ENCODE measurements at places on chromosomes 3 and 15. TPM values are rescaled to one million over a fixed set of nuclear protein-coding genes. Genes with fewer than 3 reads are reported as not detected.

MFAP1 gene
- polyA plus RNA-seq = 3.7 TPM

MBD4 gene
- 25.6 TPM for polyA plus RNA-seq

GOLGA8Q gene
- polyA plus RNA-seq = not detected

ZBBX gene
- polyA plus RNA-seq = not detected

SEMA5B gene
- polyA plus RNA-seq = not detected

SH2D7 gene
- not detected for polyA plus RNA-seq

RLBP1 gene
- polyA plus RNA-seq = not detected

DISP2 gene
- not detected for polyA plus RNA-seq

DNA sequence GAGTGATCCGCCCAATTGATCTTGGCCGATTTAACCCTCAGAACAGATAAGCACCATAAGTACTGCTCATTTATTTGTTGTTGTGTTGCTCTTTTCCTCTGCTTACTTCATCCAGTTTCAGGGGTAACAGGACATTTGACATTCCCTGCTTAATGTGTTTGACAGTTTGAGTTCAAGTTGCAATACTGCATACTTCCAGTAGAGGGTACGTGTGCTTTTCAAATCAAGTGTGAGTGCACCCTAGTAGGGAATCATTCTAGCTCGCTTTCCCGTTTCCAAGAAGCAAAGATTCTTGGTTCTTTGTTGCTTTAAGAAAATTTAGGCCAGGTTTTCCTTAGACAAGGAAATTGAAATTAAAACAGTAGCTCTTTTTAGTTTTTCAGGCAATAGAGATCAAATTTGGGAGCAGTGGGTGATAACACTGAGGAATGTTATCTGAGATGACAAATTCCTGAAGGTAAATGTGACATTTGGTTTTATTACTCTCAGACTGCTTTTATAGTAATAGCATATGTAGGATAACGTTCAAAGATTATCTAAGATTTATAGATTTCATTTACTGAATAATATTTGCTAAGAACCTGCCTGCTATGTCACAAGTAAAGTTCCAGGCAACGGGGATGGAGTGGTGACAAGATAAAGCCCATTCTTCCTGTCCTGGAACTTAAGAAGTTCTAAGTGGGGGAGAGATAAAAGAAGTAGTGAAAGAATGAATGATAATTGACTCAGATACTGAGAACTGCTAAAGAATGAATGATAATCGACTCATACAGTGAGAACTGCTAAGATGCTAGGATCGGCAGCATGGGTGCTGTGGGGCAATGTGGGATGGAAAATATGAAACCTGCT lies 73.3 kb downstream of the SYNPR start:
- peak; percentile 36 for DNase-seq

DNA sequence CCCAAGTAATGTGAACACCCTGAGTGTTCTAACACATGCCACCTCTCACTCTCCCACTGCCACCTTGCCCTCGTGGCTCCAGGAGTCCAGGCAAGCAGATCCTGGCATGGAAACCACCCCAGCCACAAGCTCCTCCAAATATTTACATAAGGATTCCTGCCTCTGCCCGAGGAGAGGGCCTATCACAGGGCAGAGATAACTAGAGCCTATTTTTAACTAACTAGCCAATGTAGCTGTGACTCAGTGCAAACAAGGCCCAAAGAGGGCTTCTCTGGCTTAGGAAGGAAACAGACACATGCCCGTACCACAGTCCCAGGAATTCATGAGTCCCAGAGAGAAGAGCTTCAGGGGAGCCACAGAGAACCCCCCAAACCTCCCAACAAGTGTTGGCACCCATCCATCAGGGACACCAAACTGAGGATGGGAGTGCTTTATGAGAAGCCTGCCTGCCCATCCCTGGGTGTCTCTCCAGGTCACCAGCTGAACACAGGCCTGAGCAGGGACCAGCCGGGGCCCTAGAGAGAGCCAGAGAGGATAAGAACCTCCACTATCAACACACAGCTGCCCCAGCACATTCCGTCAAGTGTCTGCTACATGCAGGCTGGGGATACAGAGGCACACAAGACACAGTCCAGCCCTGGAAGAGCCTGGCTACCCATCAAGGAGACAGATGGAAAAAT lies 9.2 kb downstream of the FYCO1 start:
- no peak for DNase-seq

DNA sequence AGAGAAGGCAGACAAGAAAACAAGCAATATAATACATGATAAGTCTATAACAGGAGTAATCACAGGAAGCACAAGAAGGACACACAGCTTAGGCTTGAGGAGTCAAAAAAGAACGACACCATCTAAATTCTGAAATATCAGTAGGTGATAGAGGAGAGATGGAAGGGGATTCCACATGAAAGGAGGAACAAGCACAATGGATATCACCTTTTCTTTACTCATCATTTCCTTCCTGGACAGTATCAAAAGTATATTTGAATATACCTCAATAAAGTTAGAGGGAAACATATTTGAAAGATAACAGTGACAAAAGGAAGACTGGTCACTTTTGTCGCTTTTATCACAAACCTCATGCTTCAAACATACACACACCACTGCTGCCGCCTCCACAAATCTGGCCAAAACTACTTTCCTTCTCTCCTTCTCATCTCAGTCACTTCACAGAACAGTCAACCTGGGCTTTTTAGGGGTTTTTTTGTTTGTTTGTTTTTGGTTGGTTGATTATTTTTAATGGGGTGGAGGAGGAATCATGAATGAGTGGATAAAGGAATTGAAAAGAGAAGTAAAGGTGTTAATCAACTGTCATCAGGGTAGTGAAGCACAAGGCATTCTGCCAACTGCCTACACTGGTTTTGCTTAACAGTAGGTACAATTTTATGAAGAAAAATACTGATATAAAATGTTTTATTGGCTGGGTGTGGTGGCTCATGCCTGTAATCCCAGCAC lies 18.5 kb downstream of the DENND4A start:
- DNase-seq = no peak

GRCh38 chr3:12586403-12586802 lies 29.5 kb downstream of the MKRN2 start:
- no peak for DNase-seq

- no peak for DNase-seq
Observed at GRCh38 chr3:23129117-23129516, 74.0 kb upstream of the UBE2E2 start.

DNA sequence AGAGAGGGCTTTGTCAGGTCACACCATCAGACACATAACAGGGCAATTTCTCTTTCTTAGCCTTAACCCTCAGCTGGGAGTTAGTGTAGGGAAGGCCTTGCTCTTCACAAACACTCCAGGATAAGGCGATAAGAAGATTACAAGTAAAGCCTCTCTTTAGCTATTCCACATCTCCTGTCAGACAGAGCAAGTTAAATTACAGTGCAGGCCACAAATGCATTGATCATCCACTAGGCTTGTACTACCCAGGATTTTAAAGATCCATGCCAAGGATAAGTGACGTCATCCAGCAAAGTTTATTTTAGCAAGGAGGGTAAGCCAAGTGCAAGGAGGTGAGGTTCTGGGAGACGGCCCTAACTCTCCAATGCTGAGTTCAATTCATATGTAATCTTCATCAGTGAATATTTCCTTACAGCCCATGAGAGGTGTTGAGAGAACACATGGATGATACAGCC lies 890.6 kb upstream of the NR2F2 start:
- DNase-seq = no peak

DNA sequence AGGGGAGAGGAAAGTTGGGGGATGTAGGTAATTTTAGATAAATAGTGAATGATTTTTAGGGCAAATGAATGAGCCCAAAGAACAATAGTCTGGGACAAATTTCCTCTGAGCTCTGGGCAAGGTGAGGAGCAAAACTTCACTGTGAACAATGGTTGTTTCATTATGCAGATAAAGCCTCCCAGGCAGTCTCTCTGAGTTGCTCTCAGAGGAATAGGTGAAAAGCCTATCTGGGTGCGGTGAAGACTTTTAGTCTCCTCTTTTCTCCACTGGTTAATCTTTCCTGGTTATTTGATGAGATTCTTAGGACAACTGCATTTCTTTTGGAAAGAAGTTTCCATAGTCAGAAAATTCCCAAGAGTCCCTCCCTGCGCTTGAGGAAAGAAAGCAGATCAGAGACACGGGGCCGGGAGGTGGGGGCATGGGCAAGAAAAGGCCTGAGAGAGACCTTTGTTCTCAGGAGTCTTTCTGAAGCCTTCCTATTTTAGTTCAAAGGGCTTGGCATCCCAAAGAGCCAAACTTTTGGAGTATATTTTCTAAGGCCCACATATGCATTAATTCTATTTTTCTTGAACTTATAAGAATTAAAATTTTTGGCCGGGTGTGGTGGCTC lies 353.6 kb upstream of the SLCO3A1 start:
- DNase-seq = no peak

GRCh38 chr15:64599716-64600115 lies 139.3 kb downstream of the ZNF609 start:
- DNase-seq = no peak

DNA sequence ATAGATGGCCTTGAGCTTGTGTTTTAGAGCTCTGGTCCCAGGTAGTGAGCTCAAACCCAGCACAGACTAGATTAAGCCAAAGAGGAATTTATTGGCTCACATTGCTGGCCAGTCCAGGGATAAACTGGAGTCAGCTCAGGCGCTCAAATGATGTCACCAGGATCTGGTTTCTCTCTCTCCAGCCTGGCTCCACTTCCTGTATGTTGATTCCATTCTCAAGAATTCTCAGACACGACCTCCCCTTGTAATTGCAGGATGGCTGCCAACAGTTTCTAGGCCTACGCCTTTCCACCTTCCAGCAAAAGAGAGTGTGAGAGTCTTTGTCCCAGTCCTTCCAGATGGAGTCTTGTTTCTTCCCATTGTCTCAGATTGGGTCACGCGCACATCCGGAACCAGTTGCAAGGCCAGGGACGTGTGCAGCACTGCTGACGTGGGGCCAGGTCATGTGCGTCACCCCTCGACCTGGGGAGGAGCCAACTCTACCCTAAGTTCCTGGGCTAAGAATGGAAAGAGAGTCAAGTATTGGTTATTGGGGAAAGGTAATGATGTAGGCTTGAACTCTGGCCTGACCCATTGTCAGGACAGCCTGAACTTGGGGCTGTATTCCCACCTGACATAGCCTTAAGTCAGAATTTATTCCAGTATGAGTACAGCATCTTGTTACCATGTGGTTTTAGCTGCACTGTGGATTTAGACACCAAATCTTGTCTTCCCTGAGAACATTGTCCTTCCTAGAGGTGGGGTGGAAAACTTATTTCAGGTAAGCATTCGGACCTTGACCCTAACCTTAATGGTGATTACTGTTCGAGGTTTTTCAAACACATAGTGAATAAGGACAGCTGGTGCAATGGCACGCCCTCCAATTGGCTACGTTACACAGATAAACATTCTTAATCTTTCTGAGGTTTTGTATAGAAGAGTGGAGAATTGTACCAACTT lies 31.6 kb downstream of the CACNA1D start:
- DNase-seq = no peak

GRCh38 chr3:189827108-189827507 lies 195.9 kb downstream of the TP63 start:
- DNase-seq = no peak

GRCh38 chr3:147669077-147669476 lies 259.9 kb downstream of the ZIC1 start:
- no peak for DNase-seq

- DNase-seq = no peak
Observed at GRCh38 chr3:155763870-155764463, 19.1 kb upstream of the PLCH1 start.

GRCh38 chr3:120471643-120472042 lies 20.9 kb upstream of the FSTL1 start:
- no peak for DNase-seq

DNA sequence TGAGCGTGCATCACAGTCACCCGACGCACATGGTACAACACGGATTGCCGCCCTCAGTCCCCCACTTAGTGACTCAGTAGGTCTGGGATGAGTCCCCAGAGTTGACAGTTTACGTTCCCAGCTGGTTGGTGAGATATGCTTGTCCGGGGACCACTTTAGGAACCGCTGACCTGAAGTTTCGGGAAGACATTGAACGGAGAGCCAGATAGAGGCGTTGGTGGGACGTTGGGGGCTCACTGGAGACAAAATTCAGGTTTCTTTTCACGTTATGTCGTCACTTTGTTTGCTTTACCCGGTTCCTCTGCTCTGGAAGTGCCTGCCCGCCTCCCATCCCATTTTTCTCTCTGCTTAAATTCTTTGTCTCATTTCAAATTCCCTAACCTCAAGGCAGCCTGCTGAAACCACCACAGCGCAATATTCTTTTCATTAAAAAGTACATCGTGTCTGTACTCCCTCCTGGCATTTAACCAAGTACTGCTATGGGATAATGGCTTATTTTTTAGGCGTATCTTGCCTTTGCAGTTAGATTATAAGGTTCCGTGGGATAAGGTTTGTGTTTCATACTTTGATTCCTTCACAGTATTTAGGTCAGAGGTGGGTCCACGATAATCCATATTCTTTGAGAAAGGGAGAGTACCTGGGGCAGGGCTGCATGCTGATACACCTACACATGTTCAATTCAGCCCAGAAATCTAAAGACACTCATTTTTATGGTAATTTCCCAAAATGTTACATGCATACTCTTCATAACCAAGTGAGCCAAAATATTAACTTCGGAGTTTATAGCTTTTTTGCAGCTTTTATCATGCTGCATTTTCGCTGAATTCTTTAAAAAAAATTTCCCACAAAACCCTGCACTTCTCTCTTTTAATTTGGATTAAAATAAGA lies 921 bp downstream of the LMLN start:
- no peak for DNase-seq

- no peak for DNase-seq
Observed at GRCh38 chr15:76517910-76518309, 181.3 kb downstream of the ISL2 start.

DNA sequence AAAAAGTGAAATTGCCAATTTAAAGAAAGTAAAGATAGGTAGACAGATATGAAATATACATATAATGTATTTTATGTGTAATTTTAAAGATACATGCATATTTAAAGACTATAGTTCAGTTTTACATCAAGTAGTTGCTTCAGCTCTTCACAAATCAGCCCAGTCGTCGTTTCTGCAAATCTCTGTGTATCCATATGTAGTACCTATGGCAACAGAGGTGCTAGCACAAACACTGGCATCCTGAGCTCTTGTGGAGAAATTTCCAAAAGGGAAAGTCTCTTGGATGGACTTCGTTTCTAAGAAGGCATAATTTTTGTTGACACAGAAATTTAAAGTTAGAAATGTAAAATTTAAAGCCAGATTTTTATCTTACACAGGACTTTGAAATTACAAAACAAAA lies 1284.7 kb downstream of the ROBO1 start:
- no peak for DNase-seq

- DNase-seq = no peak
Observed at GRCh38 chr3:139239550-139239949, 104.3 kb upstream of the MRPS22 start.

GRCh38 chr3:150067561-150067960 lies 96.9 kb upstream of the PFN2 start:
- DNase-seq = no peak

Measured in CD14-positive monocyte (primary cell).